ENCODE measurements at places on chromosomes 2 and 18.

- no peak for DNase-seq
These were observed 7.1 kb downstream of the SULT1C4 start for GRCh38 chr2:108384662-108385393.

GRCh38 chr18:71951001-71951400 is 593.1 kb downstream of the CBLN2 start:
- no peak for DNase-seq

- DNase-seq, result no peak
These were observed 29.4 kb downstream of the SH3YL1 start for GRCh38 chr2:234421-234820.

- DNase-seq, result no peak
These were observed 112.0 kb upstream of the CD226 start for GRCh38 chr18:70059684-70060083.

GRCh38 chr2:191322828-191323506 is 77.8 kb downstream of the MYO1B start:
- DNase-seq, result no peak

GRCh38 chr2:28678175-28678855 is 73.3 kb upstream of the PPP1CB start:
- no peak for DNase-seq

GRCh38 chr2:158513841-158514240 is 57.1 kb downstream of the PKP4 start:
- no peak for DNase-seq

All from activated CD8-positive, alpha-beta memory T cell treated with anti-CD3 and anti-CD28 coated beads for 1 hour (primary cell).